Gastrocnemius medialis (tissue), 4 donors: ENCODE measurements at places on chromosomes 13 and 19.

DNA sequence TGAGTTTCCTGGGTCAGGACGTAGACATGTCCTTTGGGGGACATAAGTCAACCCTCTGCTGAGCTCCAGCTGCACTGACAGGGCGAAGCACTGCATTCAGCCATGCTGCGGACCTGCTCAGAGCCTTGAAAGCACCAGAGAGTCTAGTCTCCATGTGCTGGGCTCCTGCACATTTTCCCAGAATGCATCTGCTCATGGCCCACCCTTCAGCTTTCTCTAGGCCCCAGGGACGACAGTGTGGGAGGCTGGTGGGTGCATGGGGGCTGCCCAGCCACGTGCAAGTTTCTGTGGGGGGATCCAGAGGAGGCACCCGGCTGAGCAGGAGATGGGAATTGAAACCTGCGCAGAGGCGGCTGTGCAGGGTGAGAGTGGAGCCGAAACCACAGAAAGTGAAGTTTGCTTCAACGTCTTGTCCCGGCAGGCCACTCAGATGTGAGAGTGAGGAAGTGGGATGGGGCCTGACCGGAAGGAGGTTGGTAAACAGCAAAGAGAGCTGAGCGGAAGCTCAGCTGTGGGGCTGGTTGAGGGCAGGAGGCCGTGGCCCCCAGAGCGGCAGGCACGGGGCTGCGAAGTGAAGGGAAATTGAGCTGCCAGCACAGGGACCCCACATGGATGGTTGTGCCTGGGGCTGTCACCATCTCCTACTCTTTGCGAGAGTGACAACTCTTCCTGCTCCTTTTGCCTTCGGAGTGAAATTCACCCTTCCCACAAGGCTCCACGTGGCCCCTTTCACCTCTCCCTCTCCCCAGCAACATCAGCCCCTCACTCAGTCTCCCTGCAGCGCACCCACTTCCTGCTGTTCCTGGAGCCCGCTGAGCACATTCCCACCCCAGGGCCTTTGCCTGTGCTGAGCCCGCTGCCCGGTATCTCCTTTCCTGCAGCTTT is 11.8 kb downstream of the PGLS start:
- peak; percentile 31 for DNase-seq

DNA sequence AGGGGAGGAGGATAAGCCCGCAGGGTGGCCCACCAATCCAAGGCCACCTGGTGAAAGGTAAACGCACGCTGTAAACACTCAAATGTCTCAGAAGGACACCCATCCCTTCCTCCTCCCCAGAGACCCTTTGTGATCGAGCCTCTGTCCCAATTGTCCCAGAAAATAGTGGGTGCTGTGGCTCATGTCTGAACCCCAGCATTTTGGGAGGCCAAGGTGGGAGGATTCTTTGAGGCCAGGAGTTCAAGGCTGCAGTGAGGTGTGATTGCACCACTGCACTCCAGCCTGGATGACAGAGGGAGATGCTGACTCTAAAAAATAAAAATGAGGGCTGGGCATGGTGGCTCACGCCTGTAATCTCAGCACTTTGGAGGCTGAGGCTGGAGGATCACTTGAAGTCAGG is 3.1 kb upstream of the ABHD17A start:
- DNase-seq = no peak

DNA sequence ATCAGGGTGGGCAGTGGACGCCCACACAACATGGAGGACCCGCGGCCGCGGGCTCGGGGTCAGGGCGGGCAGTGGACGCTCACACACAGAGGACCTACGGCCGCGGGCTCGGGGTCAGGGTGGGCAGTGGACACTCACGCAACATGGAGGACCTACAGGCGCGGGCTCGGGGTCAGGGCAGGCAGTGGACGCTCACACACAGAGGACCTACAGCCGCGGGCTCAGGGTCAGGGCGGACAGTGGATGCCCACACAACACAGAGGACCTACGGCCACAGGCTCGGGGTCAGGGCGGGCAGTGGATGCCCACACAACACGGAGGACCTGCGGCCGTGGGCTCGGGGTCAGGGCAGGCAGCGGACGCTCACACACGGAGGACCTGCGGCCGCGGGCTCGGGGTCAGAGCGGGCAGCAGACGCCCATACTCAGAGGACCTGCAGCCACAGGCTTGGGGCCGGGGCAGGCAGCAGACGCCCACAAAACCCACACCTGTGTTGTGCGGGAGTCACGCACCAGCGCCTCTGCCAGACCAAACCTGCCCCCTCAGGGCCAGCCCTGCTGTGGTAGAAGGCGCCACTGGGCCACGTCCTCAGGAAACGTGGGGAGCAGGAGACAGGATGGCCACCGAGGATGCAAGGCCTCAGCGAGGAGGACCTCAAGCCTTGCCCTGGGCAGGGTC is 27.6 kb upstream of the C13orf46 start:
- no peak for DNase-seq

DNA sequence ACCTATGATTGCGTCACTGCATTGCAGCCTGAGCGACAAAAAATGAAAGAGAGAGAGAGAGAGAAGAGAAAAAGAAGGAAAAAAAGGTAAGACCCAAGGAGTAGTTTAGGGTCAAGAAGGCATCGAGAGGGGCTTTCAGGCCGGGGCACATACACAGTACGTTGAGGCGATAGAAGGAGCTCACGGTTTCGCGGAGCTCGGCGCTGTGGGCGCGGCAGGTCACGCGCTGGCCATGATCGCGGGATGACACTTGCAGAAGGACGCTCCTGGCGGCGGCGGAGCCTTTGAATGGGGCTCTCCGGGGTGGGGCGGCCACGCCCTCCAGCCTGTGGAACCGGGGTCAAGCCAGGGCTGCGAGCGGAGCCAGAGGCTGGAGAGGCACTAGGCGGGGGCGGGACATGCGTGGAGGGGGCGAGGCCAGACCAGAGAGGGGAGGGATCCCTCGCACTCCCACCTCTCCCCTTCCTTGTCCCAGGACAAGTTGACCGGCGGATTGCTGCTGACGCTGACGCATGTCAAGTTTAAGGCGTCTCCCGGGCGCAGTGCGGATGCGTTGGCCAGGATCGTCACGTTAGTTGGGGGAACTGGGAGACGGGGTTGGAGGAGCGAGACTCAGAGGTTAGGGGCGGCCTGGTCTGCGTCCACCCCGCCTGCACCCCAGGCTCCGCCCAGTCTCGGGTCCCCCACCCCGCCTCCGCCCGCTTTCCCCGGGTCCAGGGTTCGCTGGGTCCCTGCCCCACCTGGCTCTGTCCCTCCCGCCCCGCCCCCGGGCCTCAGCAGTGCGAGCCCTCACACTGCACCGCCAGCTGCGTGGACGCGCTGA is 6.9 kb downstream of the NPHS1 start:
- no peak for DNase-seq

DNA sequence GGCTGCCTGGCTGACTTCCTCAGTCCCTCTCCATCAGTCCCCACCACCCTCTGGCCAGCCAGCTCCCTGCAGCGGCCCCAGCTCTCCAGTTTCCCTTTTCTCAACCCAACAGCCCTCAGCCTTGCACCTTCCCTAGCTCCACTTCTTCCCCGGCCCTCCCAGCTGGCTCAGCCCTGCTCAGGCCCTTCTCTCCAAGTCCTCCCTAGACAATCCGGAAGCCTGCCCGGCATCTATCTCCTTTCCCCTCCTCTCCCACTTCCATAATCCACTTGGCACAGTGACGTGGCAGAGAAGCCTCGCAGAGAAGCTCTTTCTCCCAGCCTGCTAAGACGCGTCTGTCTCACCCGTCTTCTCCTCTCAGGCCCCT is 1.1 kb downstream of the UBXN6 start:
- no peak for DNase-seq

DNA sequence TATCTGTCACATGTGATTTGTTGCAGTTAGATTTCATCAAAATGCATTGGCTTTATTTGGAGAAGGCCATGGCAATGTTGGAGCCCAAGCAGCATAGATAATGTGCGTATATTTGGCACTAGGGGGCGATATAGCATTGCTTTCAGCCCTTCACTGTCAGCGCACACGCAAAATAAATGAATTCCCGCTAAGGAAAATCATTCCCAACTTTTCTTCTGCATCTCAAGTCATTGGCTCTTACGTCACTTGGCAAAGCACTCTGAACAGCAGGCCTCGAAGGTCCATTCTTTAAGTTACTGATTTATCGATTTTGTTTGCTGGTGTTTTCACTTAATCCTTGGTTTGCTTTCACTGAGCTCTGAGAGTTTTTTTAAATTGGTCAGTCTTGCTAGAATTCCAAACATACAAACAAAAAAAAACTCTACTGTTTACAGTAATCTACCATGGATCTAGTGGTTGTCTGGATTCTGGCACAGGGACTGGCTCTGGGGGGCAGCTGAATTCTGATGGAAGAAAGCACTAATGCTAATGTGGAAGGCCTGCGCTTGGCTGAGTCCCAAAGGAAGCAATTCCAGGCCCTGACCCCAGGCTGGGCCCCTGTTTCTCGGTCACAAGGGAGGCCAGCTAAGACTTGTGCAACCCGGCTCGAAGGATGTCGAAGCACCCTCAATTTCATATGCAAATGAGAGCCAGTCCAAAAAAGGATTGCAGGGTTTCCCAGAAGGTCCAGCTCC is 97.7 kb upstream of the IPO5 start:
- peak; percentile 15 for DNase-seq

DNA sequence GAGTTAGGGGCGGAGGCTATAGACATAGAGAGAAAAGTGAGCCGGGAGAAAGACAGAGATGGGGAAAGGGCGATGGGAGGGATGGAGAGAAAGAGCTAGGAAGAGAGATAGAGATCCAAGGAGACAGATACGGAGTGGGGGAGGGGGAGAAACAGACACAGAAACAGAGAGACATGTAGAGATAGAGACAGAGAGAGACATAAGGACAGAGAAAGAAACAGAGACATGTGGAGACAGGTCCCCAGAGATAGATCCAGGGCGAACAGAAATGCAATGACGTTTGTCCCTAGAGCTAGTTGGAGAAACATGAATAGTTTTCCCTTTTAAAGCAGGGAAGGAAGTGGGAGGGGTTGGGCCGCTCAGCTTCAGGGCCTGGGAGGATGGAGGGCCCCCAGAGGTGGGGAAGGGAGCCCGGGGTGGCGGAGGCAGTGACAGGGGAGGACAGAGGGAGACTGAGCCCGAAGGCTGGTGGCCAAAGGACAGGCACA is 4.6 kb downstream of the PPP1R14A start:
- DNase-seq = peak; percentile 20

- DNase-seq = no peak
Observed at GRCh38 chr19:14473978-14474578, 1.1 kb downstream of the PTGER1 start.

DNA sequence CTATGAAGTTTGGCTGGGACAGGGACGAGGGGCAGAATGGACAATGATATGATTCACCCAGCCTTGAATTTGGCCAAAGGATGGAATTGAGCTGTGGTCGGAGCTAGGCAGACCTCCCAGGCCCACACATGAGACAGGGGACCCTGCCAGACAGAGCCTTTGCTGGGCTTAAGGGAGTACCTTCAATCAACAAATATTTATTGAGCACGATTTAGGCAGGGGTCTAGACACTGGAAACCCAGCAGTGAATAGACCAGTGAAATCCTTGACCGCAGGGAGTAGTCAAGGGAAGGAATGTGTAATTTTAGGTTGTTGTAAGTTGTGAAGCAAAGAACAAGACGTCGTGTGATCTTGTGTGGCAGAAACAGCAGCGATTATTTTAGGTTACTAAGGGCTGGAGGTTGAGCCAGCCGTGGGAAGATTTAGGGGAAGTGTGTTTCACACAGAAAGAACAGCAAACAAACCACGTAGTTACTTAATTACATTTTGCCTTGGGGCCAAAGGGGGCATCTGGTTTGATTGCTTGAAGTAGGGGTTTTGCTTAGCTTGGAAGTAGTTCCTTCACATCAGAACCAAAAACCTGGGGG is 16.9 kb upstream of the AP1M2 start:
- DNase-seq = no peak

- no peak for DNase-seq
Observed at GRCh38 chr13:29861694-29862110, 11.3 kb upstream of the UBL3 start.

DNA sequence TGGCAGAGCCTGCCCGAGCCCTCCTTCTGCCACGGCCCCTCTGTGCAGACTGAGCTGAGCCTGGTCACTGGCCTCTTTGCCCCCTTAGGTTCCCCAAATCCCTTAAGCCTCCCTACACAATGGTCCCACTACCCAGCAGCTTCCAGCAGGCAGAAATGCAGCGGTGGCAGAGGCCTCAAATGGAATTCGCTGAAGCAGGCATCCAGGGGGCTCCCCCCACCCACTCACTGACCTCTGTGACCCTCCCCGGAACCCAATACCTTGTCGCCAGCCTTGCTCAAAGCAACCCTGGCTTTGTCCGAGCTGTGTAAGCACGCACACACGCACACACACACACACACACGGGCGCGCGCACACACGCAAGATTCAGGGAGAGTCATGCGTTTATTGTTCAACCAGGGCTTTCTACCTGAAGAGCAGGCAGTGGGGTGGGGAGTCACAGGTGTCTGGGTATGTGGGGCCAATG is at the start of gene LIM2:
Gene LIM2, minus strand, starts transcription at position 51 of the 466 bp plus-strand sequence. CDS start 531 bp downstream, outside the sequence.
- DNase-seq = no peak

DNA sequence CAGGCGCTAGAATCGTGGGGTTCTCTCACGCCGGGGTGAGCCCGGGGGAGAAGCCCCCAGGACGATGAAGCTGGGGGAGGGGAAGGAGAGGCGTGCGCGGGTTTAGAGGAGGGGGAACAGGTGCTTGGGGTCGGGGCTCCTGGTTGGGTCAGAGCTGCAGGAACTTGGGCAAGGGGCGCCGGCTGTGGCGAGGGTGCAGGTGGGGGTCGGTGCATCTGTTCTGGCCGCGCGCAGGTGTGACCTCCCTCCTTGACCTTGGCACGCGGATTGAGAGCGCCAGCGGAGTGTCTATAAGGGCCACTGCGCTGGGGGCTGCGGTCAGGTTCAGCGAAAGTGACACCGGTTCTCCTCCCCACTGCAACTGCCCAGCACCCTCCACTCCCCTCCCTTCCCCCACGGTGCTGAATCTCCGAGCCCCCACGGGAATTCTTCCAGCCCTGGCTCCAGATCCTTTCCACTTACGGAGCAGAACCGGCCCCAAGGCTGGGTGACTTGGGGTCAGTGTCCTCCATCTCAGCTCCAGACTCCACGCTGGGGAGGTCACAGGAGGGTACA is 618 bp downstream of the TMEM38A start:
- DNase-seq = peak; percentile 64

- no peak for DNase-seq
Observed at GRCh38 chr13:104962411-104962810, 1573.1 kb downstream of the EFNB2 start.

DNA sequence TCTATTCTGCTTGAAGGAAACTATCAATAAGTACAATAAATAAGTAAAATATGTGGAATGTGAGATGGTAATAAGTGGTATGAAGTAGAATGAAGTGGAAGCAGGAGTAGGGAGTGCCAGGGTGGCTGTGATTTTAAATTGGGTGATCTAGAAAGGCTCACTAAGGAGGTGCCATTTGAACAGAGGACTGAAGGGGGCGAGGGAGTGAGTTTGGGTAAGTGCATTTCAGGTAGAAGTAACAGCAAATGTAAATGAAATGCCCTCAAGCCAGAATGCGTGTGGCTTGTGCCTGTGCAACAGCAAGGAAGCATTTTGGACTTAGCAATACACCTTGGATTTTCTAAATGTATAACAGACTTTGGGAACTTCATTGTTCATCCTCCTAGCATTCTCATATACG is 77.1 kb downstream of the CCNA1 start:
- no peak for DNase-seq

DNA sequence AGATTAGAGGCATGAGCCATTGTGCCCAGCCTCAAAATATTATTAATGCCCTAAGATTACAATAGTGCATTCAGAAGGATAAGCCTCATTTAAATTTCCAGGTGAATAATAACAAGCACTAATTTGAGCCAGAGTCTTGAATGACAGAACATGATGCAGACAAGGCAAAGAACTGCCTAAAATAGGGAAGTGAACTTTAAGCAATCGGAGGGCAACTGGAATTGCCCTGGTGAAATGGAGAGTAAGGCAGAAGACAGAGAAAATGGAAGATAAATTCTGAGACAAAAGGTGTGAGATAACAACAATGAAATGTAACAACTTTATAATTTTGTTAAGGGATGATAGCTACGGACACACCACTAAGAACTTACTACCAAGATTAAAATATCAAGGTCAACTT is 199.9 kb downstream of the DIAPH3 start:
- DNase-seq = no peak
